BJ (cell line): ENCODE measurements at places on chromosomes 12 and 14.
A peak's percentile ranks its signal among the peaks of the same experiment; 100 is the strongest.

DNA sequence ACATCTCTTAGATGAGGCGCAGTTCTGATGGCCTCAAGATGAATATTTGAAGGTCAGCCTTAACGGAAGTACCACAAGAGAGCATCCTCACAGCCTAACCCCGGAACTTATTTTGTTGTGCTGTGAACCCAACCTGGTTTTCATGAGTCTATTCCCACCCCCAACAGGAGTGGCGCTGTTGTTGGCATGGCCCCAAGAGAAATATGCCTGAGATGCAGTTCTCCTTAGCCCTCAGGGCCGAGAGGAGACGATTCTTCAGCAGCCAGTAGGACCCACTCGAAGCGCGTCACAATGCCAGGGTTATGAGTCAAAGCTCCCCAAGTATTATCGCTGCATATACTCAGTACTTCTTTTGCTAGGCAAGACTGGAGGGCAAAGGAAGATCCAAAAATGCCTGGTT, 24.5 kb upstream of the BCL11B start:
- DNase-seq = no peak

DNA sequence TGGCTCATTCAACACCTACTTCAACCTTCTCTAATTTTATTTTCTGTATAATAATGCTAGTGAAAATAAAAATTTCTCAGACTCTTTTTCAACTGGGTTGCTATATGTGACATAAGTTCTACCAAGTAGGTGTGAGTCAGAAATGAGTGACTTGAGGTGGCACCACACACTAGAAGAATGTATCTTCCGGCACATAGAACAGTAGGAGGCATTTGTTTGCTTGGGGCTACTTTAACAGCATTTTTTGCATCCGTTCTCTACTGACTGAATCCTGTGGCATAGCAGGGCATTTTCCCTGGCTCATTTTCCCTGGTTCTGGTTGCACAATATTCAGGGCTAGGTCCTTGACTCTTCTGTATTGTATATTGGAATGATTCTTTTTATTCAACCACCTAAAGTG, 194.0 kb upstream of the SLC16A7 start:
- DNase-seq = no peak

GRCh38 chr12:26399381-26399780, 204.0 kb downstream of the SSPN start:
- DNase-seq = no peak

- DNase-seq = no peak
Measured at GRCh38 chr12:1702713-1703112, 11.8 kb downstream of the ADIPOR2 start.

DNA sequence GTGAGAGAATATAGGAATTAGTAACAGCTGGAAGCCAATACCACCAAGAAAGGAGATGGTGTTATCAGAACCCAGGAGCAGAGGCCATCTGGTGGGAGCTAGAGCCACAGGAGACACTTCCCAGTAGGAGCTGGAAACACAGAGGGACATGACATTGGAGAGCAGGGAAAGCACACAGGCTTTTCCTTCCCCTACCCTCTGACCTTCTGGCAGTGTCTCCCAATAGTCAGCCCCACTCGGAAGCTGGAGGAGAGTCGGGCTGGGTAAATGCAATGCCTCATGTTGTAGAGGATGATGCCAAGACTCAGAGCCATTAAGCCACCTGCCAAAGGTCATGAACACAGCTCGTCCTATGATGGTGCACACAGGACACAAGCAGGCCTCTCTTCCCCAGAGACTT, 538.5 kb downstream of the BCL11B start:
- no peak for DNase-seq

- no peak for DNase-seq
Measured at GRCh38 chr12:45731190-45731775, 1.8 kb downstream of the ARID2 start.

GRCh38 chr12:57085999-57086492, 2.9 kb upstream of the NAB2 start:
- no peak for DNase-seq

- DNase-seq = no peak
Measured at GRCh38 chr14:73746520-73747378, 32.6 kb upstream of the PNMA1 start.

DNA sequence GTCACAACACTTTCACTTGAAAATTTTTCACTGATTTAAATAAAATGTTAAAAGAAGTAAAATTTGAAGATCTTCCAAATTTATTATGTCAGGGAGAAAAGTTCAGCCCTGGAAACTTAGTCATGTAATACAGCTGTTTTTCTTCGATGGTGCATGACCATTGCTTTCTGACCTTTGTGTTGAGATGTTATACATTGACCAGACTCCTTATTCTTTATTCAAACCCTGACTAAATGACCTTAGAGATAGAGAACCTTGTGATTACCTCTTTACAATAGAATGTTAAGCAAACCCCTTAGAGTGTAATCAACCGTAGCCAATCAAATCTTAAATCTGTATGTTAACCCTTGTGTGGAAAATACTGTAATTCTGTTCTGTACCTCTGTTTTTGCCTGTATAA, 34.5 kb downstream of the PLCZ1 start:
- no peak for DNase-seq

- no peak for DNase-seq
Measured at GRCh38 chr14:39988939-39989338, 556.7 kb upstream of the FBXO33 start.

DNA sequence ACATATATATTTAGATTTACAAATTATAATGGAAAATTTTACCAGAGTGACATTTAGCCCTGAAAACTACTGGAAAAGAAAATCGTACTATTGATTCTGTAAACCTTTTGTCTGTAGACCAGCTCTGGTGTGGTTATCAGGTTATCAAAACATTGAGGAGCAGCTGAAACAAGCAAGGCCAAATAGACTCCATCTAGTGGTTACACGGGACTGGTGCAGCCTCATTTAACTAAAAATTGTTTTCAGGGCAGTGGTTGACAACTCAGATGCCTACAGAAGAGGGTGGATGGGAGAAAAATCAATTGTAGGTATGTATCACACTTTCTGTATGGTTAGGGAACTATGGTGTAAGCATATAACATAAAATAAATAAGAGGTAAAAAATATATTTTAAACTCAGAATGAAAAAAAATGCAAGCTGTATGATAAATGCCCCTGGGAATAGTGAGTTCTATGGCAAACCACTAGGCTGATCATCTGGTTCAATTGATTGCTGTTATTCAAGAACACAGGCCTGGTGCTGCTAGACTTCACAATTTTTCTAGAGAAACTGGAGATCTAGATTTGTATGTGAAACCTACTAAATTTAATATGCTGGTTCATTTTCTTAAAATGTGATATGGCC, 51.2 kb downstream of the ACSS3 start:
- no peak for DNase-seq

DNA sequence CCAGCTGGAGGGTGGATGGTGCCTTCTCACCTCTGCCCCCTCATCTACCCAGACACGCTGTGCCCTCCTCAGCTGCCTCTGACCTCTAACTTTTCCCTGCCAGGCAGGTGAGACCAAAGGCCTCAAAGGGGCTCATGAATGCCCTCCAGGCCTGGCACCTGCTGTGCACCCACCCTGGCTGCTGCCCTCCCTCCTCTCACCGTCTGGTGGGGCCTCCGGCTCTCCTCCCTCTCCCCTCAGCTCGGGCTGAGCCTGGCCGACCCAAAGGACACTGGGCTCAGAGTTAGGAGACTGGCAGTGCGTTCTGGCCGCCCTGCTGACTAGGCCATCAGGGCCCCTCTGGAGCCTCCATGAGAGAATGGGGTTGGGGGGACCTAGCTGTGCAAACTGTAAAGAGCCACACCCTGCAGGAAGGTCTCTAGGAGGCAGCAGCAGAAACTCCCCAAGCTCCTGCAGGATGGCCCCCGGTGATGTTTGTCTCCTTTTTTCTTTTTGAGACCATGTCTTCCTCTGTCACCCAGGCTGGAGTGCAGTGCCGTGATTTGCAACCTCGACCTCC, 40.3 kb upstream of the PPP1R13B start:
- no peak for DNase-seq

DNA sequence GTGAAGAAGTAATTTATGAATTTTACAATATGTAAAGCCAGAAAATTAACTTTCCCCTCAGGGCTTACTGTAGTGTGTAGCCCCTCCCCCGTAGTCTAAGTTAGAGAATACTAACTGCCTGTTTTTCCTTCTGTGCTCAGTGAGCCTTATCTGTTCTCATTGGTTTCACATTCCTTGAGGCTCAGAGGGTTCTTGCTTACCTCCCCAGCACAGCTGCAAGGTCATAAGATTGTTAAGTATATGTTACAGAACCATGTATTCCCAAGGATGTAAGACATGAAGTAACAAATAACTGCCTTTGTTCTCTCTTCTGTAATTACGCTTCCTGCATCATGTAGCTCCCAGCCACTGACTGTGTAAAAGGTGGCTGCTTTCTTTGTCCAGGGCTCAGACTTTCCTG, 1351.1 kb downstream of the TMEM121 start:
- DNase-seq = no peak

DNA sequence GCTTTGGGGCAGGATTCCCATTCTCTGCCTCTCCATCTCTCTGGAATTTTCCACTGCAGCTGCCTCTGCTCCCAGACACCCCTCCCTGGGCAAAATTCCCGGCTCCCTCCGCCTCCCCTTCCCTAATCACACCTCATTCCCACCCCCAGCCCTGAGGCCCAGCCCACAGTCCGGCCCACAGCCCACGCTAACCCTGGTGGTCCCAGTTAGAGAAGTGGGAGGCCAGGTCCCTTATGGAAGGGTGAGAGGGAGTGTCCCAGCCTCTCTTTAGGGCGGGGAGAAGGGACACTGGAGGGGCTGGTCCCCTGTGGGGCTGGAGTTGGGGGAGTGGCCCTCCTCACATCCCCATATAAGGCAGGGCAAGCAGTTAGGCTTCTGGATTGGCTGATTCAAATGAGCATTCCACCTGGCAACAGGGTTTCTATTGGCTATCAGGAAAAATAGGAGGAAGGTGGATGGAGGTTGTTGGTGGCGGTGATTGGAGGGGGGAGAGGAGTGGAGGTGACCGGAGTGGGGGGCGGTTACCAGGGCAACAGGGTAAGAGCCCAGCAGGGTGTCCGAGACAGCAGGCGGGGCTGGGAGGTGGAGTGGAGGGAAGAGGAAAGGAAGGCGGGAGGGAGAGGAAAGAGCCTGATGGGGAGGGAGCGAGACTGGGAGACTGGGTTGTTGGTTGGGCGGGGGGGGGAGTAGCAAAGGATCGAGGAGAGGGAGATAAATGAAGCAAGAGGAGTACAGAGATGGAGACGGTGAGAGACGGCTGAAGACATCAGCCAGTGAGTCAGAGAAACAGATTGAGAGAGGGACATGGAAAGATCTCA, 1.9 kb upstream of the PTMS start:
- DNase-seq = peak; percentile 98

GRCh38 chr14:103527408-103528145, 1.4 kb upstream of the TRMT61A start:
- no peak for DNase-seq

- DNase-seq = no peak
Measured at GRCh38 chr12:104152685-104153241, 14.8 kb upstream of the NFYB start.

DNA sequence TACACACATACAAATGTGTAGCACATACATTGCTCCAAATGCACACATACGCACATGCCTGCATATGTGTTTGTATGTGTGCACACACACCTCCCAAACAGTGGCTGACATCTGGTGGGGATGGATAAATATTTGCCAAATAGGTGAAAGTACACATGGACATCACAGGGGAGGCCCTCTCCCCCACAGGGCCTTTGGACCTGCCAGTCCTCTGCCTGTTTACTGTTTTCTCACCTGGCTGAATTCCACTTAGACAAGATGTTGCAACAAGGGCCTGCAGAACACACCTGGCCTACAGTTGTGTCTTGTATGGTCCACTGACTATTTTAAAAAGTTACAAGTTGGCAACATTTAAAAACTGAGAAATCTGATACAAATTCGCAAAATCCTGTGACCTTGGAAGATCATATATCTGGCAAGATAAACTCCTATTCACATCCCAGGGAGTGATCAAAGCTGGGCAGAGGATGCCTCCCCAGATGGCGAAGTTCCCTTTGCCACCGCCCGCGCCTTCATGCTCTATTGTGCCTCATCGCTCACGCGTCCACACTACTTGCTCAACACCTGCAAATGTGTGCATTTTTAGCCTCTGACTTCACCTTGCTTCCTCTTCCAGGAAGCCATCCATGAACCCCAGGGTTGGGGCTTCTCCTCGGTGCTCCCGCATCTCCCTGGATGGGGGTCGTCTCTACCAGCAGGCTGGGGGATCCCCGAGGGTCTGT, 118.4 kb upstream of the FZD10 start:
- no peak for DNase-seq

DNA sequence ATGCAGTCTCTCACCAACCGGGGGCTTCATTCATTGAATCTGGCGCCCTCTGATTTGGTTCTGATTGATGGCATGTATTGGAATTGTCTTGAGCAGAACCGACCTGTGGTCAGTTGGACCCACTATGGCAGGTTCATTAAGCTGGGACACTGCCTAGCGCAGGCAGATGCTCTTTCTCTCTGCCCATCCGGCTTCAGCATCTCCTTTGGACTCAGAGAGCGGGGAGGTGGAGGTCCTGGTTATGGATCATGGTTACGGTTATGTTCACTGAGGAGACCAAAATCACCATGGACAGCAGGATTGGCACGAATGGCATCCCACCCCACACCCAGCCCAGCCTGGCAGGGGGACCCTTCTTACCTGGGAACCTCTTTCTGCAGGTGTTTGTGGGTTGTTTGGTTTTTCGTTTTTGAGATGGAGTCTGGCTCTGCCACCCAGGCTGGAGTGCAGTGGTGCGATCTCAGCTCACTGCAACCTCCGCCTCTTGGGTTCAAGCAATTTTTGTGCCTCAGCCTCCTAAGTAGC, 16.4 kb upstream of the BCL7A start:
- no peak for DNase-seq

- DNase-seq = no peak
Measured at GRCh38 chr12:39619316-39619659, 315 bp downstream of the ABCD2 start.

- no peak for DNase-seq
Measured at GRCh38 chr14:103562179-103562428, 353 bp downstream of the BAG5 start.

DNA sequence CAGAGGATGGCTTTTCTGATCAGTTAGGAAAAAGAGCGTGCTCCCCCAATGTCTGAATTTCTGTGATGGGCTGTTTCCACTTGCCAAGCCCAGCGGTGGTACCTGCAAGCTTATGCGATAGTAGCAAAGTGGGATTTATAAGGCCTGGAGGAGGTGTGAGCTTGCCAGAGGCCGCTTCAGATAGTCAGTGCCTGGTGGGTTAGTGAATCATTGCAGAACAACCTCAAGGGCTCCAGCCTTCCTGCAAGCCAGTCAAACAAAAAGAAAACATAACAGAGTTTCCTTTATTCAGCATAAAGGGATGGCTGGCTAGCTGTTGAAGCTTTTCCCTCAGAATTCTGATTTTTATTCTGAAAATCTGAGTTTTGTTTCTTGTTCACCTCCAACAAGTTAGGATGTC, 7.6 kb upstream of the BMP4 start:
- no peak for DNase-seq

GRCh38 chr14:50116181-50116956, at the start of gene VCPKMT:
Gene VCPKMT, minus strand, starts transcription at chr14:50116572. Its CDS starts 20 bp downstream, at chr14:50116552.
- DNase-seq = peak; percentile 44

GRCh38 chr14:36507847-36508417, 12.1 kb downstream of the NKX2-1 start:
- DNase-seq = no peak
